Stimulated activated CD4-positive, alpha-beta T cell treated with anti-CD3 and anti-CD28 coated beads, Interleukin-2, amount 100 ng/mL, for 24 hours (primary cell): ENCODE measurements at places on chromosomes 12 and 14.

DNA sequence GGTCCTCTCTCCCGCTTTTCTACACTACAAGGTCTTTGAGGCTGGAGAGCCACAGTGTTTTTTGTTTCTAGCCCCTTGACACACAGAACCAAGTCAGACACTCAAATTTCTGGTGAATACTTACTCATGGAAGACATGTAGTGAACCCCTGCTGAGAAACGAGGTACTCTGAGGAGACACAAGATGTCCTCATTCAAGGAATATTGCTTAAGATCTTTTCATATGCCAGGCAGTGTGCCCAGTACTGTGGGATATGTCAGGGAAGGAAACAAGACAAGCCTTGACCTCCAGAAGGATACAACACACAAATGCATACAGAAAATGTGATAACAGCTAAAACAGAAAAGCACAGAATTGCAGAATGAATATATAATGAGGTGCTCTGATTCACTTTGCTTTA lies 75.9 kb downstream of the TMTC1 start:
- no peak for DNase-seq

- no peak for DNase-seq
These were observed 293.0 kb downstream of the SSPN start for GRCh38 chr12:26488351-26488750.

DNA sequence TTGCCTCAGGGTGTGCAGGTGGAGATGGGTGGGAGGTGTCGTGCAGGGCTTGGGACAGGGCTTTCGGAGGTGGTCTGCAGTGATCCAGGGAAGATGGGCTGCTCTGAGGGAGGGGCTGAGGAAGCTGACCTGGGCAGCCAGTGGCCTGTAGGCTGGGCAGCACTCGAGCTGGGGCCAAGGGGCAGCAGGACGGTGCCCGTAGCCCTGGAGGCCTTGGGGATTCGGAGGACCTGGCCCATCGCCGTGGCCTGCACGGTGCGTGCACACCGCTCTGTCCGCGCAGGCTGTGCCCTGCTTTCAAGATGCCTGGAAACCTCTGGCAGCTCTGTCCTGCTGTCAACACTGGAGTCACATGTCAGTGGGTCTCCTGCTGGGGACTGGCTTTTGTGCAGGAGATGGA lies 9.1 kb downstream of the PACS2 start:
- no peak for DNase-seq

GRCh38 chr14:69190191-69190590 lies 1.1 kb upstream of the EXD2 start:
- no peak for DNase-seq

DNA sequence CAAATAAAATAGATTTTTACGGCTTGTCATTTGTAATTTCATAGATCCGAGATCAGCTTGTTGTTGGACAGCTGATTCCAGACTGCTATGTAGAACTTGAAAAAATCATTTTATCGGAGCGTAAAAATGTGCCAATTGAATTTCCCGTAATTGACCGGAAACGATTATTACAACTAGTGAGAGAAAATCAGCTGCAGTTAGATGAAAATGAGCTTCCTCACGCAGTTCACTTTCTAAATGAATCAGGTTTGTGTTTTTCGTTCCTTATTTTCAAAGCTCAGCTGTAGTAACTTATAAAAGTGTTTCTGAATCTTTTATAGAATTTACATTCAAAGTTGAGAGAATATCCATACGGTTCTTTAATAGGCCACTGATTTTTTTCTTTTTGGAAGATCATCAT lies 89.1 kb downstream of the LRRK2 start:
- DNase-seq: no peak

DNA sequence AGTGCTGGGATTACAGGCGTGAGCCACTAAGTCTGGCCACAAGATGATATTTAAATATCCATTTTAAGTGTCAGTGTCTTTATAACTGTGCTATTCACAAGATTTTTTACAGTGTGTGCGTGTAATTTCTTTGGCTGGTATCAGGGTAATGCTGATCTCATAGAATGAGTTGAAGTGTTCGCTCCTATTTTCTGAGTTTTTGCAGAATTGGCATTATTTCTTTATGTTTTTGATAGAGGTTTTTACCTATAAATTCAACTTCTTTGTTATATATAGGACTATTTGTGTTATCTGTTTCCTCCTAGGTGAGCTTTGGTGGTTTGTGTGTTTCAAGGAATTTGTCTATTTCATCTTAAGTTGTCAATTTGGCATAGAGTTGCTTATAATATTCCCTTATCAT lies 45.6 kb downstream of the FOXN4 start:
- no peak for DNase-seq

DNA sequence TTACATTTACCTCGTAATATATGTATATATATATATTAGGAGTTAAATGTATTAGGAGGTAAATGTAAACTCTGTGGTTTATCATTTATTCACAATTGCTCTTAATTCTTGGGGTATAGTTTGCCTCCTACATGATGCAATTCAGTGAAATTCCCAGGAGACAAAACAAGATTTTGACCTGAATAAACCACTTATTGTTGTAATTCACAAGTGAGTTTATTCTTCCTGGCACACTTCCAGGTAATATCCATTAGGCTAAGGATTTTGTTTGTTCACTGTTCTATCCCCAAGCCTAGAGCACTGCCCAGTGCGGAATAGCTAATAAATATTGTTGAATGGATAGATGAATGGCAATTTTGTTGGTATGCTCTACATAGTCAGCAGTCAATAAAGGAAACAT lies 3.0 kb downstream of the SMIM10L1 start:
- DNase-seq: no peak

- peak; percentile 27 for DNase-seq
These were observed 119.3 kb upstream of the MDM1 start for GRCh38 chr12:68451261-68452077.

DNA sequence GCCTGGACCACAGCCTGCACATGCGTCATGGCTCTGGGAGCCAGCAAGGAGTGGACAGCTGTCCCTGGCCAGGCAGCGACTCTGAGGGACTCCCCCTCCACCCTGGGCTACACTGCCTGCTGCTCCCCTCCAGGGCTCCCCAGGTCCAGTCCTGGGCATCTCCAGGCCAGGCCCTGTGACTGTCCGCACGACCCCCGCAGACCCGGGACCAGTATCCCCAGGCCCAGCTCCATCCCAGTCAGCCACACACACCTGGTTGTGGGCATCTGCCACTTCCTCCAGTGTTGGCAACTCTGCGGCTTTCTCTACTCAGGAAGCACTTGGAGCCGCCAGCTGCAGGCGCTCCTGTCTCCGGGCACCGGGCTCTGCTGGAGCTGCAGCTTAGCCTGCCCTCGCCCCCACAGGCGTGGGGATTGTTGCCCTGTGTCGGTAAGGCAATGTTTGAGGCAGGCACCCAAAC lies 2.4 kb downstream of the ULK1 start:
- no peak for DNase-seq

DNA sequence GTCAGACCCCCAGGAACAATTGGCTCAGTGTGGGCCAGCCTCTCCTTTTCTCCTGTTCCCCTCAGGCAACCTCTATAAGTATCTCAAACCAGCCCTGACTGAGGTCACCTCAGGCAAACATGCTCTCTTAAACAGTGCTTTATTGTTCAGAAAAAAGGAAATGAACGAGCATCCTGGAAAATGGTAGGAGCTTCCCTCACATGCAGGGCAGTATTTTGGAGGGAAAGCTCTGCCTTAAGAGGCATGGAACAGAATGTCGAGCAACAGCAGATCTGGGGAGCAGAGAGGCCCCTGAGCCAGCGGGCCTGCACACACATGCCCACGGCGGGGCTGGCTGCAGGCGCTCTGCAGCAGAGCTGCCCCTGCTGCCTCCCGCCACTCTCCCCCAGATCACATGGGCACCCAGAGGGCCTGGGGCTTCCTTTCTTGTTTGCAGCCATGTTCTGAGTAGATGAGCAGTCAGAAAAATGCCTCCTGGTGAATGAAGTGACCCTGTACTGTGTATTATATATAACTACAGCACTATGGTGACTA lies 42.0 kb downstream of the MOK start:
- no peak for DNase-seq

GRCh38 chr12:47848853-47849252 lies 29.1 kb upstream of the HDAC7 start:
- DNase-seq: no peak

- DNase-seq: no peak
These were observed 77.3 kb upstream of the RPH3A start for GRCh38 chr12:112714166-112714710.

- no peak for DNase-seq
These were observed 144.2 kb upstream of the ABCD2 start for GRCh38 chr12:39763890-39764169.

GRCh38 chr14:95362138-95362494 lies 42.4 kb upstream of the CLMN start:
- no peak for DNase-seq

GRCh38 chr14:94601884-94602391 lies 10.3 kb upstream of the SERPINA3 start:
- DNase-seq: no peak

DNA sequence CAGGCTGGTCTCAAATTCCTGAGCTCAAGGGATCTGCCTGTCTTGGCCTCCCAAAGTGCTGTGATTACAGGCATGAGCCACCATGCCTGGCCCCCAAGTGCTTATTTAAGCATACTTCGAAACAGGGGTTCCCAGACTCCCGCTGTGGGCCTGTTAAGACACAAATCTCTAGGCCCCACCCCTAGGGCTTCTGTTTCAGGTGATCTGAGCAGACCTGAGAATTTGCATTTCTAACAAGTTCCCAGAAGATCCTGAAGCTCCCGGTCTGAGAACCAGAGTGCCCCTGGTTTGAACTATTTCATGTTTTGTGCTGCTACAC lies 25.0 kb downstream of the GCH1 start:
- DNase-seq: no peak

DNA sequence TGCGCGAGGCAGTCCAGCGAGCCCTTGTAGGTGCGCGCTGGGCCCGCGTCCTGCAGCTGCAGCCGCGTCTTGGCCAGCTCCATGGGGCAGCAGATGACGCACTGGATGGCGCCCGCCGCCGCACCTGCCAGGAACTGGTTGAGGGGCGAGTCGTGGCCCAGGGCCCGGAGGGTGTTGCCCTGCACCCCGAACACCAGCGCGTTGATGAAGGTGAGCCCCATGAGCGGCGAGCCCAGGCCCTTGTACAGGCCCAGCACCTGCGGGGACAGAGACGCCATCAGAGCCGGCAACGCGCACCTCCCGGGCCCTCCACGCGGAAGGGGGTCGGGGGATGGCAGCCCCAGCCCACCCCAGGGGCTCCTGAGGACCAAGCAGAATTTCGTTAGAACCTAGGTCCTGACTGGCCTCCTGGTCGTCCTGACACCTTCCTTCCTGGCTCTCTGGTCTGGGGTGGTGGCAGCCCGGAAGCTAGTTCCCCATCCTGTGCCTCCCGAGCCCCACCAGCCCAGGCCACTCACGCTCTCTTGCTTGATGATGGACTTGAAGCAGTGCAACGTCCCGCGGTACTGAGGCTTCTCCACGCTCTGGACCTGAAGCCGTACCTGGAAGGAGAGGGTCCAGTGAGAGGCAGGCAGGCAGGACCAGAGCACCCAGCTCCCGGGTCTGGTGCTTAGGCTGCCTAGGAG lies 13.3 kb downstream of the SLC25A29 start:
- no peak for DNase-seq

DNA sequence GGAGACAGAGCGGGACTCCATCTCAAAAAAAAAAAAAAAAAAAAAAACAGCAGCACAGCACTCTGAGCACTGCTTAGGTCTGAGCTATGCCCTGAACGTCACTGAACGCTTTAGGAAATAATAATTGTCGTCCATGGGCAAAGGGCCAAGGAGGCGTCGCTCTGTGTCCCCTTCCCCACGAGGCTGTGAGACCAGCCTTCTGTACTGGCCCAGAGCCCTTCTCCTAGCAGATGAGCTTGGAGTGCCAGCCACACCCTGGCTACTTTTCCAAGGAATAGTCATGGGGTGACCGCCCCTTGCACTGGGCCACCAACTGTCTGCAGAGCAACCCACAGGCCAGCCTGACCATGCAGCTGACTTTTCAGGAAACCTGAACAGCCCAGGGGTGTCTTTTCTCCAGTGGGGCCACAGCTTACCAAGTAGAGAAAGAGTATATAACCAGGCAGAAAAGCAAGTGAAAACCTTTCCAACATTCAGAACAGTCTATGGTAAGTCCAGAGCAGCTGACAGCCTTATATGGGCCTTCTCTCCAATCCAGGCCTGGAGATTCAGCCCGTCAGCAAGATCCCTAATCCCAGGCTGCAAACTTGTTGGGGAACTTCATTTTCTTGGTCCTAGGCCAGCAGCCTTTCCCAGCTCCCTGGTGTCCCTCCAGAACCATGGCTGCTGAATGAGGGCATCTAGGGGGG lies 28.5 kb downstream of the CD9 start:
- DNase-seq: no peak

DNA sequence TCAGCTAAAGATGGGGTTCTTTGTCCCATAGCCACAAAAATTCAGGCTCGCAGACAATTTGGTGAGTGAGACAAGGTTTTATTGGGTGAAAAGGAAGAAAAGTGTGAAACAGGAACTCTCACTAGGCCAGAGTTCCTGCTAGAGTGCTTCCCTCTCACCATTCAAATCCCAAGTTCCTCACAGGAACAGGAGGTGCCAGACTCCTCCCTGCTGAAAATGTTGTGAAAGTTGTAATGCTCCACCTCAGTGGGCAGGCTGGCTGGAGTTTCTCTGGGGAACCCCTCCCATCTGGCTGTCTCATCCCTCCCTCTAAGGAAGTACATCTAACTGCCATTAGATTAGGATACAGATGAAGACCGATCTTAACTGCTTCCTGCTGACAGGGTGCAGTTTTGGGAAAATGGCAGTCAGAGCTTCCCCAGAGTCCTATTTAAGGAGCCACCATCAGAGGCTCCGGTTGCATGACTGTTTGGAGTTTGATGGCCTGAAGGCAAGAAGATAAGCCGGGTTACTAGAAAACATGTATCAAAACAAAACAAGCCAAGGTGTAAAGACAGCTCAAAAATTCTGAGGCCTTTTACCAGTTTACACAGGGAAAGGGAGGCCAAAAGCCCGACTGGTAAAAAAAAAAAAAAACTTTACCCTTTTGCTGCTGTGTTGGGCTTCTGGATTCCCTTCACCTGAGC lies 127.6 kb downstream of the FSCB start:
- DNase-seq: no peak
